ENCODE measurements at places on chromosomes 6 and 20.

- no peak overlapping the region for H3K4me3 ChIP-seq
- DNase-seq, result no peak
- H3K27me3 ChIP-seq, result peaks cover 2% of the 10 kb centered on the region
- no peaks in the 10 kb centered on the region for H3K36me3 ChIP-seq
Observed at GRCh38 chr20:48634641-48635040, 193.2 kb downstream of the PREX1 start.

GRCh38 chr20:13302647-13303450, 81.8 kb downstream of the ISM1 start:
- H3K4me1 ChIP-seq, result no peaks in the 10 kb centered on the region
- H3K27me3 ChIP-seq, result no peaks in the 10 kb centered on the region

DNA sequence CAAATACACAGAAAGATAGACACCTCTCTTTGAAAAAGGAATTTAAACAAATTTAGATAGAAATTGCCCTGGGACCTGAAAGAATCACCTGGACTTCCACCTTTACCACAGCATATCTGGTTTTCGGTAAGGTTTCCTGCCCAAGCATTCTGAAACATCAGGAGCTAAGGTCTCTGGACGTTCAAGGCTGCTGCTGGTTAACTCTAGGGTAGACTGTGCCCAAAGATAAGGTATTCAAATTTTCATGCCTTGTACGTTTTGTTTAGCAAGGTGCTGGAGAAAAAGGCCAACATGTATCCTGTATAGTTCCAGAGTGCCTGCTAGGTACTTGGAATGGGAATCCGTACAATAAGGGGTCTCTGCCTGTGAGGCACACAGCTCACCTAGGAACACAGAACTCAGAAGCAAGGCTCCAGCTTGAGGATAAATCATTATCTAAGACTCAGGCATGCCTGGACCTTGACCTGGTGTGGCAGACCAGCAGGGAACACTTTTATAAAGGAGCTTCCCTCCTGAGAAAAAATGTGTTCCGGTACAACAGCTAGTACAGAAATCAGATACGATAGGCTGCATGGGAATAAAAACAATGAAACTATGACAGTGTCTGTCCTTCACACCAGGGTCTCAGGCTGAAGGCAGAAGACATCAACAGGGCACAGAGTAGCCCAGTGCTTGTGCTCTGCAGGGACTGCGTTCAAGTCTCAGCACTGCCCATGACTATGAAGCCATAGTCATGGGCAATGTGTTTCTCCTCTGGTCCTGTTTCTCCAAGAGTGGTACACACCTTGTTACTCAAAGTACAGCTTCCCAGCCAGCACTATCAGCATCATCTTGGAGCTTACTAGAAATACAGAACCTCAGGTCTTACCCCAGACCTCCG, 70.4 kb downstream of the METTL24 start:
- no peak overlapping the region for H3K4me3 ChIP-seq
- H3K27me3 ChIP-seq, result peaks cover 2% of the 10 kb centered on the region
- DNase-seq, result no peak
- H3K27ac ChIP-seq, result no peak overlapping the region

GRCh38 chr20:16710781-16711180, 19.0 kb upstream of the SNRPB2 start:
- H3K27ac ChIP-seq, result no peak overlapping the region
- no peak overlapping the region for H3K4me3 ChIP-seq
- H3K4me1 ChIP-seq, result no peaks in the 10 kb centered on the region
- no peak for DNase-seq
- H3K27me3 ChIP-seq, result peaks cover 3% of the 10 kb centered on the region

- H3K4me3 ChIP-seq, result no peak overlapping the region
- H3K27me3 ChIP-seq, result no peaks in the 10 kb centered on the region
- no peak for DNase-seq
- H3K36me3 ChIP-seq, result peaks cover 4% of the 10 kb centered on the region
- H3K4me1 ChIP-seq, result no peaks in the 10 kb centered on the region
Observed at GRCh38 chr6:106648651-106649308, 19.4 kb downstream of the QRSL1 start.

Data from IMR-90 (cell line).